ENCODE measurements at places on chromosomes 11 and 22. TPM values are rescaled to one million over a fixed set of nuclear protein-coding genes. Genes with fewer than 3 reads are reported as not detected.

Gene FZD4
- 21.3 TPM for total RNA-seq

Gene PGGHG
- total RNA-seq = 23.1 TPM

Gene GATD1
- 45.0 TPM for total RNA-seq

Gene SEZ6L
- under 0.01 TPM for total RNA-seq

Gene CHST1
- not detected for total RNA-seq

Gene ANO9
- not detected for total RNA-seq

Gene DBX1
- not detected for total RNA-seq

Gene FAM180B
- not detected for total RNA-seq

Gene MRGPRX4
- not detected for total RNA-seq

DNA sequence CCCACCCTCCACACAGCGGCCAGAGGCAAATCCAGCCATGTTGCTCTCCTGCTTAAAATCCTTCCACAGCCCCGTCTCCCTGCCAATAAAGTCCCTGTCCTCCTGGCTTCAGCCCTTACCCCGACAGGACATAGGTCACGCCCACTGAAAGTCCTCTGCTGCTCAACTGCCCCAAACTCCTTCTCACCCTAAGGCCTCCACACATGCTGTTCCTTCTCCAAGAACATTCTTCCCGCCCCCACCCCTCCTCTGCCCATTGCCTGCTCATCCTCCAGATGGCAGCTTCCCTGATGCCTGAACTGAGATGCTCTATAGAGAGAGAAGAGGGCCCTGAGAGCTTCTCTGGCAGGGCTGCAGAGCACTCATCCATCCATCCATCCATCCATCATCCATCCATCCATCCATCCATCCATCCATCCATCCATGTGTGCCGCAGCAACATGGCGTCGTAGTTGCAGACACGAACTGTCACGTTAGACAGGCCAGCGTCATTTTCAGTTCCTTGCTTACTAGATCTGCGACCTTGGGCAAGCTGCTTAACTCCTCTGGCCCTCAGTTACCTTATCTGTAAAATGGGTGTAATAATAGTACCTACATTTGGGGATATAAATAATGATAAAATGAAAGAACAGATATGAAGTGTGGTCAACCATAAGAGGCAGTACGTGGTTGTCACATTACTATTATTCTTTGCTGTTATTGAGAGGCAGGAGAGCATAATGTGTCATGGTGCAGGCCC, 9.4 kb downstream of the NPTXR start:
- DNase-seq = no peak

DNA sequence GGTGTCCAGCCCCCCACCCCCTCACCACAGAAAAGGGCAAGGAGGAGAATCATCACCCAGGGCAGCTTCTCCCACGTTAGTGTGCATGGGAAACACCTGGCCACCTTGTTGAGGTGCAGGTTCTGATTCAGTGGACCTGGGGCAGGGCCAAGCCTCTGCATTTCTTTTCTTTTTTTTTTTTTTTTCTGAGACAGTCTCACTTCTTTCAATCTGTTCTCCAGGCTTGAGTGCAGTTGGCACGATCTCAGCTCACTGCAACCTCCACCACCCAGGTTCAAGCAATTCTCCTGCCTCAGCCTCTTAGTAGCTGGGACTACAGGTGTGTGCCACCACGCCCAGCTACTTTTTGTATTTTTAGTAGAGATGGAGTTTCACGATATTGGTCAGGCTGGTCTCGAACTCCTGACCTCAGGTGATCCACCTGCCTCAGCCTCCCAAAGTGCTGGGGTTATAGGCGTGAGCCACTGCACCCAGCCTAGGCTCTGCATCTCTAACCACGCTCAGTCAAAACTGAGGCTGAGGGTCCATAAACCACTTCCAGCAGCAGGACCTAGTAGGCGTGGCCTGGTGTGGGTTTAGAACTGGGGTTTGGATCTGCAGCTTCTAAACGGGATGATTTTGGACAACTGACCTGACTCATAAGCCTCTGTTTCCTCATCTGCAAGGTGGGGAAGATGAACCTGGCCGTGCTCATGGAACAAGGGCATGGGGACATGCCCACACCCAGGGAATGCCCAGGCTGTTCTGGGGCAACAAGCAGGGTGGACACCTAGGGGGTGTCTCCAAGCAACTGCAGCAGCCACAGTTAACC, 734 bp downstream of the ZP1 start:
- DNase-seq = no peak

DNA sequence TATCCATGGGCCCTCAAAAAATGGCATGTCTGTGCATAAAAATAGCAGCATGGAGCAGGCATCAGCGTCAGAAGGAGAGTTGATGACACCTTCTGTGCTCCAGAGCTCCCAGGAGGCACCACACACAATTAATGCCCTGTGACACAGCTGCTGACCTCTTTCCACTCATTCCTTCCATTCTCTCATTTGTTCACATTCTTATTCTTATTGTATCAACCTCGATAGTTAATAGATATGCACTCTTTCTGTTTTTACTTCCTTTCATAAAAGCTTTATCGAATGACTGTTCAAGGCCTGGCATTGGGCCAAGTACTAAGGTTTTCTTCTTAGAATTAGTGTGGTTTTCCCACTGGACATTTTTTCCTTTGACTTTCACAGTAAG, 266.0 kb upstream of the MTNR1B start:
- peak; percentile 76 for DNase-seq

DNA sequence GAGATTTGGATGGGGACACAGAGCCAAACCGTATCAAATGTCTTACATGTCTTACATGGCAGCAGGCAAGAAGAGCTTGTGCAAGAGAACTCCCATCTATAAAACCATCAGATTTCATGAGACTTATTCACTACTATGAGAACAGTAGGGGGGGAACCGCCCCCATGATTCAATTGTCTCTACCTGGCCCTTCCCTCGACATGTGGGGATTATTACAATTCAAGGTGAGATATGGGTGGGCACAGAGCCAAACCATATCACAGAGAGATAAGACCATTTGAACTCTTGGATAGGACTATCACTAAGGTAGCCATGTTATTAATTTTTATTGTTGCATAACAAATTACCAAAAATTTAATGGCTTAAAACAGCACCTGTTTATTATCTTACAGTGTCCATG, 611.7 kb downstream of the SOX6 start:
- DNase-seq = no peak

DNA sequence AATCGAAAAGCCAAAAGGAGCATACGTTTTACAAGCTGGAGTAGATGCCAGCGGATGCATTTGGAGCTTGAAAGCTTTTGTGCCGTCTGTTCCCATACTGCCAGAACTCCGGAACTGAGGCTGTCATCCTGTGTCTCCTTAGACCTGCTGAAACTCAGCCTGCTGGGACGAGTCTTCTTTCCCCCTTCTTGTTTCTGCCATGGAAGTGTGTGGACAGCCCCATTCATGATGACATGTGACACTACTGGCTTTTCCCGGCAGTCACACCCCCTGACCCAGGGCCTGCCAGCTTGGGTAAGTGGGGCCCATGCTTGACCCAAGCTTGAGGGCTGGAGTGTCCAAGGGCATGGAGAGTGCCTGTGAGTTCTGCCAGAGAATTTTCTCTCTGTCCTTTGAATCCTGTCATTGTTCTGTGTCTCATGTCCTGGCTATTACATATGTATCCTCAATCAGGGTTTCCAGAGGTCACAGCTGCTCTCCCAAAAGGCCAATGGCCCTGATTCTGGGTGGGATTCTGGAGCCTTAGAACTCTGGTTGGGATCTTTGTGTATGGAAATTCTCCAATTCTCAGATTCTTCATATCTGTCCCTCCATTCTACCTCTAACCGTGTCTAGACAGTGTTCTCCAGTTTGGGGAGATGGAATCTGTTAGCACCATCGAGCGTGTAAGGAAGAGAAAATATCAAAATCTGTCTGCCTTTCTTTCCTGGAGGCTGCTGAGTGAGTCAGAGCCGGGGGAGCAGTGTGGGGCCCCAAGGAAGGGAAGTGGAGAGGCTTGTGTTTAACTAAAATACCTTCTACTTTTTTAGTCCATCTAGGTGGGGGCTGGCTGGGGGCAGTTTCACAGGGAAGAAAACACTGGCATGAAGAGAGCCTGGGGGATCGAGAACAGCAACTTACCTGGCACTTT, 73.2 kb downstream of the KIAA1671 start:
- DNase-seq = peak; percentile 67

DNA sequence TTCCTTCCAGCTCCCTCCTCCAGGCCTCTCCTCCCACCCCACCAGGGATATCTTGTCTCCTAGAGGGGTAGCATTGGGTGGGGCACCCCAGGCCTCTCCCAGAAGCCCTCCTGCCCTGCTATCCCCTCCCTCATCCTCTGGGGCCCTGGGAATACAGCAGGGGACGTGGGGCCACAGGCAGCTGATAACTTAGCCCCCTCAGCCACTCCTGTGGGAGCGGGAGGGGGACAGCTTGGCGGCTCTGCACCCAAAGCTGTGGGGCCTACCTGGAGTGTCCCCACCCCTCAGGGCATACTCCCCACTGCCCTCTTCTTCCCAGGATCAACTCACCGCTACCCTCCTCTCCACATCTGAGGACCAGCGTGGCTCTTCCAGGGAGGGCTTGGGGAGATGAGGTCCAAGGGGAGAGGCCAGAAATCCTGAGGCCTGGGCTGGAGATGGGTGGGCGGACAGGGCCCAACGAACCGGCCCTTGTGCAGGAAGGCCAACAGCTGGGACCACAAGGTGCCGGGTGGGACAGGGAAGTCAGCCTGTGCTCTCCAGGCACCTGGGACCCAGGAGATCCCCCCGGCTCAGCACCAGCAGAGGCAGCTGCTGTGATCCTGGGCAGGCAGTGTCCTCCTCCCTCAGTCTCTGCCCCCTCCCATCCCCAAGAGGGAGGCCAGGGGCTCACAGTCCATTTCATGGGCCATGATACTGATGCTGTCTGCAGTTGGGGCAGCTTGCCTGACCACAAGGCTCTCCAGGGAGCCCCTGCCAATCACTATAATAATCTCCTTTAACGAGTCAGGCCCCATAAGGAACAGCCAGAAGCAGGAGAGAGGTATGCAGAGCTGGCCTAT, 23.2 kb downstream of the NEAT1 start:
- DNase-seq = peak; percentile 72

GRCh38 chr22:30041881-30042280, 38.4 kb upstream of the HORMAD2 start:
- DNase-seq = no peak

- DNase-seq = no peak
Observed at GRCh38 chr11:67605231-67606011, 1.3 kb upstream of the NDUFV1 start.

GRCh38 chr11:34344768-34345539, 12.9 kb downstream of the ABTB2 start:
- peak; percentile 89 for DNase-seq

- DNase-seq = peak; percentile 85
Observed at GRCh38 chr22:45268958-45269844, 15.5 kb upstream of the UPK3A start.

- no peak for DNase-seq
Observed at GRCh38 chr11:110096496-110096895, 3.3 kb downstream of the ZC3H12C start.

DNA sequence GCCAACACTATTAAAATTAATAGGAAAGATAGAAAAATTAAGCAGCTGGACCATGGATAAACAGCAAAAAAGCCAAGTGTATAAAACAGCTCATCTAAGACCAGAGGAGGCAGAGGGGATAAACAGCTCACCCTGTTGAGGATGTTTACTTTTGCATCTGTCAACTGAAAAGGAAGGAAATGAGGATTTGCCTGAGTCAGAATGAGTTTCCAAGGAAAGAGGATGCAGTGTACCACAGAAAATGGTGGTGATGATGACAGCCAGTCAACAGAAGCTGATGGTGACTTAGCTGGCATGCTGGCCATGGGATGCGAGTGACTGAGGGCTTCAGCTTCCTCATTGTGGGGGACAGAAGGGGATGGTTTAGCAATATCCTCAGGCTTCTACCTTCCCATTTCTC, 183.5 kb downstream of the KIRREL3 start:
- DNase-seq = peak; percentile 74

DNA sequence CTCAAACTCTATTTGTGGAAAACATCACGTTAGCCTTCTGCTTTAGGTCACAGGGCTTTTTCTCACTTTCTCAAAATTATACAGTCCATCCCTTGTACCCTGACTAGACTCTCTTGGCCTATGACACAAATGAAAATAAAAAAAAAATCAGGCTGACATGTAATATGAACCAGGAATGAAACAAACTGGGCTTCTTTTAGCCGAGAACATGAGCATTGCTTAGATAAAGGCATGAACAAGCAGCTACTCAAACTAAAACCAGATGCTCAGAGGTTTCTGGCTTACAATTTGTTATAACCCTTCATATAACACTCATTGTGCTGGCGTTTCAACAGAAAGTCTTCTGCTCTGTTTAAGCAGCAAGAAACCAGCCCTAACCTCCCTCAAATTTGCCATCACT, 265.5 kb upstream of the NARS2 start:
- DNase-seq = peak; percentile 74

GRCh38 chr22:40325315-40325714, 21.0 kb upstream of the ADSL start:
- no peak for DNase-seq

GRCh38 chr11:116796548-116796947, 4.9 kb upstream of the APOA5 start:
- DNase-seq = no peak

GRCh38 chr11:66716996-66717395, 12.0 kb downstream of the SPTBN2 start:
- no peak for DNase-seq

DNA sequence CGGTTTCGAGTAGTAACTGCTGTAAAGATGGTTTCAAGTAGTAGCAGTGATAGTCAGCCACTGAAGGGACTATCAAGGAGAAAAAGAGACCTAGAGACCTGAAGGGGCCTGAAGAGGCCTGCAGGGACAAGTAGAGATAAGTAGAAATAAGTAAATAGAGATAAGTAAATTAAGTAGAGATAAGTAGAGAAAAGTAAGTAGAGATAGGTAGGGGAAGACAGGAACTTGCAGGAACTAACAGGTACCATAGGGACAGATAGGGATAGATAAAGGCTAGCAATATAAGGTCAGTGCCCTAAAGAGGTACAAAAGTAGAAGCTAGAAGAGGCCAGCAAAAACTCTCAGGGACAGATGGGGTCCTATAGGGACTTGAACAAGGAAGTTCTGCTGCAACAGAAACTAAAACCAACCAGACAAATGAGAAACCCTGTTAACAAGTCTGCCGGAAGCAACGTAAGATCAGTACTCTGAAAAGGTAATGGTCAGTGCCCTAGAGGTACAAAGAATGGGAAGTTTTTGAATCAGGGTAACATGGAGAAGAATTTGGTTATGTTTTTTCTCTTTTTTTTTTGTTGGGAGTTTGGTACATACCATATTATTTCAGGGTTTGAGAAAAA, 9.6 kb upstream of the SC5D start:
- DNase-seq = no peak

DNA sequence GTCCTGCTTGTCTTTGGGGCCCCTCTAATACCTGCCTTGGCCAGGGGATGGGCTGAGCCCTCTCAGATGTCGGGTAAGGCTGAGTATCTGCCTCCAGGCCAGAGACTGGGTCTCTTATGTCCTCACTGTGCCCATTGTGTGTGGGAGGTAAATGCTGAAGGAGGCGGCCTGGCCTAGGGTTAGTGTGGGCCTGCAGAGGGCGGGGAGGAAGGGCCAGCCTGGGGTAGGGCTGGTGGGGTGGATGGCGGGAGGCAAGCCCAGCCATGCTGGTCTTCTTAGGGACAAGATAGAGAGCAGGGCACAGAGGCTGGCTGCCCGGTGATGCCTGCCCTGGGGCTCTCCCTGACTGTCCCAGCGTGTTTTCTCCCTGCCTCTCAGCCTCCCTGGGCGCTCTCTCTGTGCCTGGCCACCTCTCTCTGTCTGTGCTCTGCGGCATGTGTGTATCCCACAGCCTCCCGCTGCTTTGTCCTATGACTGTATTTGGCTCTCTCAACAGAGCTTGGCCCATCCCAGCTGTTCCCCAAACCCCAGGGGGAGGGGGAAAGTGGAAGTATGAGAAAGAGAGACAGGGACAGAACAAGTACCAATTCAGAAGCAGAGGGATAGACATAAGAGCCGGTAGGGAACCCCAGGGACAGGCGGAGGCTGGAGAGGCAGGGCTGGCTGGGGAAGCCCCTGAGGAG, 57.0 kb downstream of the PDE2A start:
- peak; percentile 48 for DNase-seq

All from GM23248 (cell line).